ENCODE measurements at places on chromosomes 5 and 9. TPM values are rescaled to one million over a fixed set of nuclear protein-coding genes. Genes with fewer than 3 reads are reported as not detected.

GRCh38 chr9:95058795-95059386, 258.6 kb downstream of the FANCC start:
- no peaks in the 10 kb centered on the region for H3K27me3 ChIP-seq
- DNase-seq = no peak
- H3K36me3 ChIP-seq = peaks cover 33% of the 10 kb centered on the region
- peak overlapping the region; percentile 47 for H3K4me3 ChIP-seq
- H3K4me1 ChIP-seq = peaks cover 100% of the 10 kb centered on the region

DNA sequence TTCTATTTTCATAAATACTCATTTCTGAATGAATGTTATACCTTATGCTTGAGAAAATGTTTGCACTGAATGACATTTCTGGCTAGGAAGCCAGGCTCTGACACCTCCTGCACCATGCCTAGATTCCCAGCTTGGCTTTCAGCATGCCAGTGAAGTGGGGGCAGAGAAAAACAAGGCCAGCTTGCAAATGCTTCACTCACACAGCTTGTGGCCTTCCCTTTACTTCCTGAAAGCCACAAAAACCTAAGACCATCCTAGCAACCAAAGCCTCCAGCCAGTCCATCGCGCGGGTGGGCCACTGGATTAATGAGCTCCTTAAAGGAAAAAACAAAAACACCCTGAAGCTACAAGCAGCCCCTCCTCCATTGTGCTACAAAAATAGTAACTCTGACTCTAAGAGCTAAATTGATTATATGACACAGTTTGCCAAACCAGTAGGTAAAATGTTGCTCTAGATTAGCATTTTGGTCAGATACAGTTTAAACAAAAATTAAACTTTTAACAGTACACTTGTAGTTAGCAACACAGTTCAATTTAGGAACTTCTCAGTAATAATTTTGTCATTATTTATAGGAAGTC, 159.9 kb downstream of the TSSK1B start:
- no peak overlapping the region for H3K4me3 ChIP-seq
- H3K27me3 ChIP-seq = no peaks in the 10 kb centered on the region
- H3K4me1 ChIP-seq = no peaks in the 10 kb centered on the region
- no peaks in the 10 kb centered on the region for H3K36me3 ChIP-seq

- H3K27ac ChIP-seq = no peak overlapping the region
- no peaks in the 10 kb centered on the region for H3K36me3 ChIP-seq
- no peak overlapping the region for H3K4me3 ChIP-seq
- no peaks in the 10 kb centered on the region for H3K4me1 ChIP-seq
Observed at GRCh38 chr9:78892182-78892581, 595.3 kb downstream of the PSAT1 start.

DNA sequence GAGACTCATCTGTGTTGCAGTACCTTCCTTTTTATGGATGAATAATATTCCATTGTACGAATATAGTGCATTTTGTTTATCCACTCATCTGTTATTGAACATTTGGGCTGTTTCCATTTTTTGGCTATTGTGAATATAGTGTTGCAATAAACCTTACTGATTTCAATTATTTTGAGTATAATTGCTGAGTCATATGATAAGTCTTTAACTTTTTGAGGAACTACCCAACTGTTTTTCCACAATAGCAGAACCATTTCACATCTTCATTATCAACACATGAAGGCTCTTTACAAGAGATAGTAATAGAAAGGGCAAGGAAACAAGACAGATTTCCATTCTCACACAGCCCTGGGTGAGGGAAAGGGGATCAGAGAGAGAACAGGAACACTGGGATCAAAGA, 329.2 kb downstream of the RAB3C start:
- no peak overlapping the region for H3K4me3 ChIP-seq
- H3K27me3 ChIP-seq = no peaks in the 10 kb centered on the region
- no peak overlapping the region for H3K27ac ChIP-seq
- no peak for DNase-seq

- H3K4me3 ChIP-seq = no peak overlapping the region
- no peak for DNase-seq
- no peak overlapping the region for H3K27ac ChIP-seq
- H3K27me3 ChIP-seq = no peaks in the 10 kb centered on the region
- peaks cover 43% of the 10 kb centered on the region for H3K4me1 ChIP-seq
Observed at GRCh38 chr5:95904827-95905226, 56.8 kb downstream of the ELL2 start.

DNA sequence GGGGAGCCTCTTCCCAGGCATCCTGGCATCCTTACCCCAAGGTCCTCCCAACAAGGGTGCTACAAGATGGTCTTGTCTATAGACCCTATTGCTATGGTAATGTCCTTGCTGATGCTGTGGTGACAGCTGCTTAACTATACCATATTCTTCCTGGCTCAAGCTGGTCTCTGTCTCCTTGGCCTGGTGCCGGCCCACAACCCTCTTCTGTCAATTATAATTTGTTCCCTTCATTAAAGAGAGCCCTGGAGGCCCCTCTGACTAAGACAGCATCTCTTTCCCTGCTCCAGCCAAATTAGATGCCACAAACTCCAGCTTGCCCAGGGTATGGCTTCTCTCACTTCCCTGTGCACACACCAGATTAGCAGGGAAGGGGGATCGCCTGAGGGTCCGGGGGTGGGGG, 86.7 kb downstream of the PSD2 start:
- H3K27me3 ChIP-seq = no peaks in the 10 kb centered on the region
- H3K36me3 ChIP-seq = peaks cover 29% of the 10 kb centered on the region
- H3K4me3 ChIP-seq = no peak overlapping the region
- H3K27ac ChIP-seq = no peak overlapping the region

- no peak overlapping the region for H3K27ac ChIP-seq
- H3K27me3 ChIP-seq = no peaks in the 10 kb centered on the region
- DNase-seq = no peak
- no peak overlapping the region for H3K4me3 ChIP-seq
- H3K4me1 ChIP-seq = no peaks in the 10 kb centered on the region
- no peaks in the 10 kb centered on the region for H3K36me3 ChIP-seq
Observed at GRCh38 chr9:104604801-104605200, 626 bp downstream of the OR13C2 start.

DNA sequence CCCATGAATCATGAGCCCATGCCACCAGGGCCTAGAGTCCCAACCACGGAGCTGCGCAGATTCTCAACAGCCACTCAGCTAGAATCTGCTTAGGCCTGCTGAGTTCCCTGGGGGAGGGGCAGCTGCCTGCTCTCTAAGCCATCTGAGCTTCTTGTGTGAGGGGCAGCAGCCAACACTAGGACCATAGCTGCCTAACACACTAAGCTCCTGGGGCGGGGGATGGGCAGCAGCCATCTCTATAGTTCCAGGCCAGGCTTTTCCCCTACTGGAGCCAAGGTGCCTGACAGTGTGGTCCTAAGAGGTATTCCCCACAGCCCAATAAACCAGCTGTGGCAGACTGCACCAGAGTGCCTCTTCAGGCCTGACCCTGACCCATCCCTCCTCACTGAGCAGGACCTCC, 255.9 kb upstream of the ACO1 start:
- no peaks in the 10 kb centered on the region for H3K4me1 ChIP-seq
- no peak for DNase-seq
- no peaks in the 10 kb centered on the region for H3K36me3 ChIP-seq
- H3K4me3 ChIP-seq = no peak overlapping the region
- no peak overlapping the region for H3K27ac ChIP-seq

GRCh38 chr5:31559942-31560341, 27.8 kb downstream of the C5orf22 start:
- no peaks in the 10 kb centered on the region for H3K4me1 ChIP-seq
- no peak overlapping the region for H3K4me3 ChIP-seq
- no peak overlapping the region for H3K27ac ChIP-seq
- peaks cover 32% of the 10 kb centered on the region for H3K36me3 ChIP-seq
- DNase-seq = no peak

GRCh38 chr9:36416890-36417289, 16.8 kb upstream of the RNF38 start:
- no peak for DNase-seq
- peaks cover 8% of the 10 kb centered on the region for H3K36me3 ChIP-seq
- no peaks in the 10 kb centered on the region for H3K27me3 ChIP-seq
- no peak overlapping the region for H3K27ac ChIP-seq

DNA sequence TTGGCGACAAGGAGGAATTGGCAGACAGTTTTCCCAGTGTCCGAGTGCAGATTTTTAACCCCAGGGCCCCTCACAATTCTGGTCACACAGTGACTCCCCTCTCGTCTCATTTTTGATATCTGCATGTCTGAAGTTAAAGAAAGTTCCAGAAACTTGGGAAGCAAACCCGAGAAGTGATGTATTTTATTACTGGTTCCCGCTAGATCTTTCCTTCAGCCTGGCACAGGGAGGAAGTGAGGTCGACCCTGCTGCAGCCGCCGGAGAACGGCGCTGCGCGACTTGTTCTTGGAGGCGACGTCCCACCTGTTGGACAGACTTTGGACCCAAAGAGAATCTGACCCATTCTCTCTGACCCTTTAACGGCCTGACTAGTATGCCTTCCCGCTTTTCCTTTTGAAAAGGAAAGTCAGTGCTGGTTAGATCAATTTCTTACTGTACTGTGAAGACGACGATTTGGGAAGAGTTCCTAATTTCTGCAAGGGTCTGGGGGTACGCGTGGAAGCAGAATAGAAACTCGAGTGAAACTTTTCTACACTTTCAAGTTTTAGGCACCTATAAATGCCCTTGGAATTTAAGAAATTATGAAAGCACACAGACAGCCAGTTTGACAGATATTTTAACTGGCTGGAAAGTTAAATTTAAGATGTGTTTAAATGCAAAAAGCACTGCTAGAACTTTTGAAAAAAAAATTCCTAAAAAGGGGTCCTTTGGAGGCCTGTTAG, 744 bp downstream of the OTULIN start:
- no peak for DNase-seq
- no peaks in the 10 kb centered on the region for H3K27me3 ChIP-seq
- H3K4me1 ChIP-seq = peaks cover 25% of the 10 kb centered on the region
- H3K36me3 ChIP-seq = no peaks in the 10 kb centered on the region
- peak overlapping the region; percentile 85 for H3K4me3 ChIP-seq

- H3K4me1 ChIP-seq = no peaks in the 10 kb centered on the region
- no peak overlapping the region for H3K4me3 ChIP-seq
- no peaks in the 10 kb centered on the region for H3K27me3 ChIP-seq
- H3K27ac ChIP-seq = no peak overlapping the region
- peak; percentile 14 for DNase-seq
- H3K36me3 ChIP-seq = no peaks in the 10 kb centered on the region
Observed at GRCh38 chr9:114286146-114286679, 36.7 kb upstream of the ORM1 start.

GRCh38 chr5:90830058-90830457, 271.5 kb downstream of the ADGRV1 start:
- H3K27me3 ChIP-seq = no peaks in the 10 kb centered on the region
- no peak for DNase-seq
- H3K27ac ChIP-seq = no peak overlapping the region

DNA sequence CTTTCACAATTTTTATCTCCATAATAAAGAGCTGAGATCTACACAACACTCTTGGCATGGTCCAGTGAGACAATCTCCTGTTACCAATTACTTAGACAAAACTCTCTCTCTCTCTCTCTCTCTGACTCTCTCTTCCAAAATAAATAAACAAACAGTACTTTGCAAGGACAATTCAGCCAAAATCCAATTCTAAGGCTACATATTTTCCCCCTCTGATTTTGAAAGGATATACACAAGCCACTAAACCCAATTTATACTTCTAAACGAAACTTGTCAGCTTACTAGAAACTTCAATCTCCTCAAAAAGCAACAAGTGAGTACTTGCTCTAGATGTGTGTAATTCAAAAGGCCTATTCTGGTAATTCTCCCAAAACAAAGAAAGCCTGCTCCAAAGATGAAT, 26.3 kb upstream of the TNPO1 start:
- DNase-seq = no peak
- H3K4me3 ChIP-seq = no peak overlapping the region
- no peaks in the 10 kb centered on the region for H3K36me3 ChIP-seq

PCDHGC4 gene
- total RNA-seq = 1.2 TPM

RLN2 gene
- total RNA-seq = not detected

THBS4 gene
- 174 TPM for total RNA-seq

SMC2 gene
- 6.3 TPM for total RNA-seq

MCC gene
- total RNA-seq = 7.1 TPM

MARVELD2 gene
- total RNA-seq = 0.10 TPM

CDC20B gene
- not detected for total RNA-seq

Measured in psoas muscle (tissue), 8 donors.